ENCODE measurements at places on chromosomes 6 and 20. TPM values are rescaled to one million over a fixed set of nuclear protein-coding genes. Genes with fewer than 3 reads are reported as not detected.

The SLC32A1 gene
- not detected for total RNA-seq

The TBX18 gene
- 15.8 TPM for total RNA-seq

The METTL24 gene
- total RNA-seq: not detected

The RING1 gene
- total RNA-seq: 24.7 TPM

The CABLES2 gene
- total RNA-seq: 6.1 TPM

The PBOV1 gene
- total RNA-seq: not detected

The SYNDIG1 gene
- total RNA-seq: 2.0 TPM

The RAB44 gene
- total RNA-seq: 0.07 TPM

The GHRH gene
- not detected for total RNA-seq

The C6orf118 gene
- total RNA-seq: 0.34 TPM

The RBM12 gene
- total RNA-seq: 108 TPM

The BNIP5 gene
- not detected for total RNA-seq

The SIRPD gene
- not detected for total RNA-seq

The MYO6 gene
- 8.9 TPM for total RNA-seq

The PRRT1 gene
- total RNA-seq: 0.95 TPM

The SLC35F1 gene
- total RNA-seq: not detected

The ZNF322 gene
- total RNA-seq: 6.3 TPM

The SNRPB2 gene
- 110 TPM for total RNA-seq

The CRIP3 gene
- total RNA-seq: not detected

The DUSP15 gene
- 0.90 TPM for total RNA-seq

The LY6G6C gene
- total RNA-seq: 0.42 TPM

The LY6G6D gene
- total RNA-seq: not detected

The TNXB gene
- total RNA-seq: 0.57 TPM

The EBF4 gene
- 2.7 TPM for total RNA-seq

The TFAP2B gene
- not detected for total RNA-seq

The FAM184A gene
- not detected for total RNA-seq

The PRKN gene
- total RNA-seq: not detected

The KCNK16 gene
- total RNA-seq: not detected

The PRPH2 gene
- not detected for total RNA-seq

The DPPA5 gene
- not detected for total RNA-seq

The VWA7 gene
- 1.4 TPM for total RNA-seq

The NR2E1 gene
- 0.09 TPM for total RNA-seq

The TPD52L1 gene
- total RNA-seq: 44.1 TPM

The ZSCAN23 gene
- total RNA-seq: not detected

The ADRM1 gene
- 177 TPM for total RNA-seq

The RNF144B gene
- 0.52 TPM for total RNA-seq

The ATP6V1G2 gene
- total RNA-seq: 0.69 TPM

Measured in A549 treated with ZK216348 at 1 μM for 4 hours (cell line).